ENCODE measurements at places on chromosomes 2 and 18.

DNA sequence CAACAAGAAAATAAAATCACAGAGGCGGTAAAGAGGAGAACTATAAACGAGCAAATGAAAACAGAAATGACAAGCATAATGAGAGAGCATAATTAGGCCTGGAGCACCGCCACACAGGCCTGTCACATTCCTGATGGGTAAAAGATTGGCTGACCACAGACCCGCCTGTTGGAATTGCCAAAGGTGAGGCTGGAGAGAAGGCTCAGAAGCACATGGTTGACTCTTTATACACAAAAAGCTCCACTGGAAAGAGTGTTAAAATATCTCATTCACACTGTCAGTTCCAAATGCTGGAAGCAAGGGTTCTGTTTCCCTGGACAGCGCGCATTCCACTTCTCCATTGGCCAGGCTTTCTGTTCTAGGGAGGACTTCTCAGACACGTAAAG, 5.9 kb upstream of the LGALSL start:
- DNase-seq = no peak

- no peak for DNase-seq
Measured at GRCh38 chr2:158676696-158677095, 118.4 kb upstream of the DAPL1 start.

GRCh38 chr2:101014264-101014857, 12.3 kb downstream of the RPL31 start:
- no peak for DNase-seq

GRCh38 chr2:189512879-189513278, 67.7 kb downstream of the SLC40A1 start:
- no peak for DNase-seq

- no peak for DNase-seq
Measured at GRCh38 chr2:237121321-237121720, 35.6 kb downstream of the COPS8 start.

DNA sequence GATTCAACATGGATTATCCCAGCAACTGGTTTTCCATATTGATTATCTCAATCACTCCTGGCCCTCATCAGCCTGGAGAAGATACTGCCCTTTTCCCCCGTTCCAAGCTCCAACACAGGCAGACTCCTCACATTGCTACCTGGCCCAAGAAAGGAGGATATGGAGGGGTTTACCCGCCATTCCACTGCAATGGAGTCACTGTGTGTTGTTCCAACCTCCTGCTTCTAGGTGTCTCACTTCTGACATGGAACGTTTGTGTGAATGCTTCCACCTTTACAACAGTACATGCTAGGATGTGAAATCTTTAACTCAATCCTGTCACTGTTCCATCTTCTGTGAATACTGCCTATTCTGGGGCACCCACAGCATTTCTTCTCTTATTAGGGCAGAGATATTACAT, 36.7 kb downstream of the RMP24 start:
- DNase-seq = no peak

GRCh38 chr2:106575955-106576354, 88.8 kb downstream of the CD8B2 start:
- DNase-seq = no peak

DNA sequence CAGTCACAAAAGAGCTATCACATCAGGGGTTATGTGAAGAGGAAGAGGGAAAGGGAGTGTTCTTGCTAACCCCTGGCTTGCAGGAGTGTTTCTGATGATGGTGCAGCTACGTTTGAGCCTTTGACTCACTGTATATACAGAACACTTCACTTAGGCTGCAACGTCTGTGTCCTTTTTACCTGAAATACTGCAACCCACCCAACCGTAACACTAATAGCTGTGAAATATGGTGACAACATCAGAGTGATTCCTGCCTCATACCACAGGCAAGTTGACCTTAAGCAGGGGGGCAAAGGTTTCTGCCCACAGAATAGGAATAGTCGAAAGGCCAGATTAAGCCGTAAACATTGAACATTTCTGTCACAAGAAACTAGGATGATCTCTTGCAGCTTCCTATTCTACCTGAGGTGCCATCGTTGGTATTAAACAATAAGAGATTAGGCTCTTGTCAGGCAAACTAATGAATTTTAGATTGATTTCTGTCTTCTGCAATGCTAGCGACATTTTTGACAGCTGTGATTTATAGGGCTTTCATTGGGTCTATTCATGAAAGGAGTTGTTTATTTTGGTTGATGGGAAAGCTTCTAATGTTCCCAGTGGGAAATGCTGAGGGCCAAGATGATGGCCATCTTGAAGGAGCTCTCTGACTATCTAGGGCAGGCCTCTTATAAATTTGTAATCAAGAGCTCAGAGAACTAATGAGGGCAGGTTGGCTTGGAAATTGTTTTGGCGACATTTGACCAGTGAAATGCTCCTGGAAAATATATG, 316.8 kb downstream of the PIK3C3 start:
- DNase-seq = no peak

GRCh38 chr2:20150110-20150706, 74.7 kb downstream of the SDC1 start:
- DNase-seq = no peak

GRCh38 chr18:63410792-63411191, 11.5 kb downstream of the VPS4B start:
- no peak for DNase-seq

DNA sequence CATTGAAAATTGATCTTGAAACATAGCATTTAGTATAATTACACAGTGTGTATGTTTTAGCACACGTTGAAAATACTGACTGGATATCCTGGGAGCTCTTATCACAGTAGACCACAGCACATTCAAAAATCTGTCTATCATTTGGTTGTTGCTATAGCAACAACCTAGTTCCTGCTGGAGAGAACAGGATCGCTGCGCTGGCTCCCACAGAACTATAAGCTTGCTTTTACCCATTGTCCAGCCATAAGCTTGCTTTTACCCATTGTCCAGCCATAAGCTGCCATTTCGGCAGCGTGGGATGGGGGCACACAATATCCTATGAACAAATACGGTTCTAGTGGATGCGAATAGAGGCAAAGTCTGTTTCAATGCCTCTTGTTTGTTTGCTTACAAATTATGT, 70.4 kb upstream of the ST6GAL2 start:
- no peak for DNase-seq
